Dermis lymphatic vessel endothelial cell (primary cell): ENCODE measurements at places on chromosomes 1 and 21. TPM values are rescaled to one million over a fixed set of nuclear protein-coding genes. Genes with fewer than 3 reads are reported as not detected.

LHX4 gene
- not detected in 2 replicates for total RNA-seq

OLIG2 gene
- total RNA-seq = not detected in 2 replicates

SH2D2A gene
- total RNA-seq = not detected in 2 replicates

CASQ2 gene
- not detected in 2 replicates for total RNA-seq

HEYL gene
- 0.09 and 0.22 TPM in 2 replicates for total RNA-seq

FAM110D gene
- total RNA-seq = 5.5 and 6.3 TPM in 2 replicates

ELAPOR1 gene
- total RNA-seq = under 0.01 TPM in 2 replicates

COL6A2 gene
- 39.7 and 92.9 TPM in 2 replicates for total RNA-seq

FAM43B gene
- total RNA-seq = not detected in 2 replicates

RAB3B gene
- 2.1 and 2.2 TPM in 2 replicates for total RNA-seq

TRIM63 gene
- under 0.01 TPM in 1 of 2 replicates, not detected in the other for total RNA-seq

B3GALT2 gene
- 0.34 and 2.2 TPM in 2 replicates for total RNA-seq

TNFSF18 gene
- total RNA-seq = 14.4 and 16.1 TPM in 2 replicates

CNR2 gene
- not detected in 2 replicates for total RNA-seq

SYDE2 gene
- 3.3 and 4.1 TPM in 2 replicates for total RNA-seq

OR2AK2 gene
- total RNA-seq = not detected in 2 replicates

SPATA46 gene
- not detected in 2 replicates for total RNA-seq

CELA2B gene
- not detected in 2 replicates for total RNA-seq

PYHIN1 gene
- not detected in 2 replicates for total RNA-seq

SYT14 gene
- under 0.01 TPM in 1 of 2 replicates, not detected in the other for total RNA-seq

MMP23B gene
- 0.17 and 1.1 TPM in 2 replicates for total RNA-seq
